ENCODE measurements at places on chromosomes 7 and 10.

GRCh38 chr10:82397854-82398253 is 522.9 kb downstream of the NRG3 start:
- DNase-seq, result no peak

- no peak for DNase-seq
These were observed 209.0 kb downstream of the CACNA2D1 start for GRCh38 chr7:82234457-82235049.

- no peak for DNase-seq
These were observed 25.3 kb upstream of the WNT2 start for GRCh38 chr7:117347962-117348672.

DNA sequence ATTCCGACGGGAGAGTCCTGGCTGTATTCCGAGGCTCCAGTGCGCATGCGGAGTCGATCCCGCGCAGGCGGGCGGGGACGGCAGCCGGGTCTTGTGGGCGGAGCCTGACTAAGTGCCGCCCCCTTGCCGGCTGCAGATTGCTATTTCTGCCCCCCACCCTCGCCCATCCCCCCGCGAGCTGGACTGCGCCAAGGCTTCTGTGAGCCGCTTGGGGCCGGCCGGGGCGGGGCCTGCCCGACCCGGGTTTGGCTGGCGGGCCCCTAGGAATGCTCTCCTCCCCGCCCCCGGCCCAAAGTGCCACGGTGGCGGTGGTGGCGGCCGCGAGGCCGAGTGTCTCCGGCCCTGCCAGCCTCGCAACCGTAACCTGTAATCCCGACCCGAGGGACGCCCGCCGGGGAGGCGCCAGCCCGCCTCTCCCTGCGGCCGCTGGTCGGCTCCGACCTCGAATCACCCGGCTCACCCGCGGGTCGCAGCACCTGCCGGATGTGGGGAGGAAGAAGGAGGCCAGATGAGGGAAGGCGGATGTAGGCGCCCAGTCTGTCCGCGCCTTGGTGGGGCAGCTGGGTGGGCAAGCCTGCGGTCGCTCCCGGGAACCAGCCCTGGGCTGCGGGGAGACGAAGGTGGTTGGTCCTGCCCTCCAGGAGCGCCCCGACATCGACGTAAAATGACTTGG is 702 bp upstream of the KAZALD1 start:
- DNase-seq, result peak; percentile 84

- DNase-seq, result no peak
These were observed 147.7 kb upstream of the NPVF start for GRCh38 chr7:25375805-25376600.

DNA sequence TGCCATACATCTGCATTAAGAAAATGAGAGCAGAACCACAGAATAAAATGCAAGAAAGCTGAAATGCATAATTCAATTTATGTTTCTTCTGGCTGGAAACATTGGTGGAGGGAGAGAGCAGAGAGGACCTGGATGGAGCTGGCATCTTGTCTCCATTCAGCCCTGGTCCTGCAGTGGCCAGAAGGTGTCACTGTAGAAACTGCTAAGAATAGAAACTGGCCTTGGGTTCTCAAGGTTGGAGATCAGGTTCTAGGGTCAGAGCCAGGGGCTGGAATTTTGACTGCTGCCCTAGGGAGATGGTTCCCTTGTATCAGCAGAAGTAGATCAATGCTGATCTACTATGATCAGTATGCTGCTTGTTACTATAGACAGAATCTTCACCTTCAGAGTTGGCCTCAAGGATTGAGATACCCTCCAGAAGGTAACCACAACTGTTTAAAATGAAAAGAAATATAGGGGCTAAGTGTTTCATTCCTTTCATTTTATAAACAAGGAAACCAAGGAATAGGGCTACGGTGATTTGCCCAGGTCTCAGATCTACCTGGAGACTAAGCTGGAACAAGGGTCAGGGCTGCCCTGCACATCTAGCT is 13.1 kb downstream of the TAS2R41 start:
- DNase-seq, result no peak

GRCh38 chr7:69603937-69604494 is 5.7 kb downstream of the AUTS2 start:
- no peak for DNase-seq

DNA sequence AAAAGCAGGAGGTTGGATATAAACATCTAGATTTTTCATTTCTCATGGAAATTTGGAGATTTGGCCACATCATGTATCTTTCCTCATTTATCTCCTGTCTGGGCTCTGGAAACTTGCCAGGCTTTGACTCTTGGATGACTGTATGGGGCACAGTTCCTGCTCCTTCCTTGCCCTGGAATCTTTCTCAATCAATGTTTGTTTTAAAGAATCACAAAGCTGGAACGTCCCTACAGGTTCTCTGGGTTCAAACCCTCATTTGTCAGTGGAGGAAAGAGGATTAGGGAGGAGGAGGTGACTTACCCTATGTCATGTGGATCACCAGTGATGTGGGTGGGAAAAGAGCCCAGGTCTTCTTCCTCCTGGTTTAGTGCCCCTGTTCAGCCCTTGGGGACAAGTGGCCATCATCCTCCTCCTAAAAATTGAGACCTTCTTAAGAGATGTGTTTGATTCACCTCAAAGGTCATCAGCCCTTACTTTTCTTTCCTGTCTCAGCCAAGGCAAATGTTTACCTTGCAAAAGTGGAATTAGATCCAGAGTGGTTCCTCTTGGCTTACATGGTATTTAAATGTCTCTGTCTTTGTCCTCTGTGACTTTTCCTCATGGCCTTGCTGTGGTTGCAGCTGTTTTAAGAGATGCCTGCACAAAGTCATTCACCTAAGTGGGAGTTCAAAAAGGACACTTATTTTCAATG is 38.8 kb upstream of the PDZD8 start:
- DNase-seq, result no peak
